ENCODE measurements at places on chromosomes 7 and 10.

DNA sequence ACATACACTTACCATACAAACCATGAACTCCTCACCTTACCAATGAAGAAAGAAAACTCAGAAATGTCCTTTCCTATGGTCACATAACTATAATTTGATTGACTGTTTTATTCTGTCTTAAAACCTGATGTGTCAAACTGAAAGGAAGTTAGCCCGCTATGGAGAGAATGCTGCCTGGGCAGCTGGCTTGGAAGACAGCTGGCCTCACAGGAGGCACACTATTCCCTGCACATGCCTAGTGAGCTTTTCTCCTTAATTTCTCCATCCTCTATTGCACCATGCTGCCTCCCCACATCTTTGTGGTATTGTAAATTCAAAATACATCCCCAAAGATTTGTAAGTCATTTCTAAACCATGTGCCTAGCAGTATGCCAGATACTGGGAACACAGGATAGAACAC lies 163.3 kb downstream of the STK31 start:
- DNase-seq = no peak

GRCh38 chr10:30007406-30007805 lies 52.0 kb downstream of the JCAD start:
- DNase-seq = no peak

DNA sequence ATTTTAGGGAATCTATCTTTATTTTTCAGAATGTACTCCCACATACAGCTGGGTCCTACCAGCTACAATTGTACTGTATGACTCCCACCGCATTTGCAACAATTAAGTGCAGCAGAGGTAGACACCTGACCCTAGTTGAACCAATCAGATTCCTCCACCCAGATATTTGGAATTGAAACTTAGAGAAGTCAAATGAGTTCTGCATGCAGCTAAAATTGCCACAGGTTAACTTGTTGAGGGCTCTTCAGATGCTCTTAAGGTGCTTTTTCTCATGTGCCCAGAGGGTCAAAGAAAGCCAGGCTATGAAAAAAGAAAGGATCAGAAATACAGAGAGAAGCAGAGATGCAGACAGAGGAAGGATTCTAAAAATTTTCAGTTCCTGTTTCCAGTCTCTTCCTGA lies 68.0 kb upstream of the TES start:
- no peak for DNase-seq

DNA sequence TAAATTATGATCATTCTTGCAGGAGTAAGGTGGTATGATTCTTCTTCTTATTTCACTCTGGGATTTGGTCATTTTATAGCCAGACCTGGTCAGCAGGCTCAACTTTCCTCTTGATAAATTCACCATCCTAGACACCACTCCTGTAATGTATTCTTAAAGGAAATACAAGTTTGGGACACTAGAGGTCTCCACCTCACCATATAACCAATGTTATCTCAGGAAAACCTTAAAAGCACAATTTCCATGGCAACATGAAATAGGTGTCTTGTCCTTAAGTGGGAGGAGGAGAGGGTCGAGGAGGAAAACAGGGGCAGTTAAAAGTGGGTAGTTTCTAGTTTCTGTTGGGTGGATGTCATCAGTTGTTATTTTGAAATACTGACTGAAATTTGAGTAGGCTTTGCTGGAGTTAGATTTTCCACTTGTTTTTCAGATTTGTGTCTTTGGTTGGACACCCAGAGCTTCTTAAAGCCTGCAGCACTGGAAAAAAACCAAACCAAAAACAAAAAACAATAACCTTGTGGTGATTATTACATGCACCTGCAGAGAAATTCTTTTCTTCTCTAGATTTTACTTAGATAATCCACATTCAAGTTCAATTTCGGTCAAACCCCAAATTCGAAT lies 163.1 kb downstream of the PRKCQ start:
- DNase-seq = no peak

DNA sequence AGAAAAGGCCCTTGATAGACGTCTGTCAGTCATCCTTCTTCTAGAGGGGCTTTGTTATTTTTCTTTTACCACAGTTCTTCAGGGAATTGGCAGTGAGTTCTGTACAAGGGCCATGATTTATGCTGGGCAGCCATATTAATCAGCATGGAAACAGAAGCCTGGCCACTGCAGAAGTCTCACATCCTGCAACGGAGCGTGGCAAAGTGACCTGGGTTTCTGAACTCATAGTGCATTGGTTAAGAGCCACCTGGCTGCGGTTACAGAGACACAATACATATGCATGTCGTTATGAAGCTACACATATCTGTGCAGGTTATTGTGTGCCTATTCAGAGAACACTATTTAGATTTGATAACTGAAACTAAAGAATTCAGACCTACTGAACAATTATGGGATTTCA lies 419.4 kb upstream of the CELF2 start:
- no peak for DNase-seq

- no peak for DNase-seq
Observed at GRCh38 chr7:55121249-55121648, 102.4 kb downstream of the EGFR start.

DNA sequence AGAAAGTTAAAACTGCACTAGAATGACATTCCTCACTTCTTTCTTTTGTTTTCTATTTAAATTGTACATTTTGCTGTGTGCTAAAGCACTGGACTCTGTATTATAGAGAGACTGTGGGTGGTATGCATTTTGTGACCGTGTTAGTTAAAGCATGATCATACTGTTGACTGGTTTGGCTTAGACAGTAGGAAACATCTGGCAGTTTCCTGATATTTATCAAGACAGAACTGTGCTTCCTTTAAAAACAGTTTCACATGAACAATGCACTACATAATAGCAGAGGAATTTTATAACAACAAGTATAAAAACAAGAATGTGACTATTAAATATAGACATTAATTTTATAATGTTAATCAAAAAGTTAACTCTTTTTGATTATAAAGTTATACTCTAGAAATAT lies 23.1 kb downstream of the GNG11 start:
- DNase-seq = no peak

DNA sequence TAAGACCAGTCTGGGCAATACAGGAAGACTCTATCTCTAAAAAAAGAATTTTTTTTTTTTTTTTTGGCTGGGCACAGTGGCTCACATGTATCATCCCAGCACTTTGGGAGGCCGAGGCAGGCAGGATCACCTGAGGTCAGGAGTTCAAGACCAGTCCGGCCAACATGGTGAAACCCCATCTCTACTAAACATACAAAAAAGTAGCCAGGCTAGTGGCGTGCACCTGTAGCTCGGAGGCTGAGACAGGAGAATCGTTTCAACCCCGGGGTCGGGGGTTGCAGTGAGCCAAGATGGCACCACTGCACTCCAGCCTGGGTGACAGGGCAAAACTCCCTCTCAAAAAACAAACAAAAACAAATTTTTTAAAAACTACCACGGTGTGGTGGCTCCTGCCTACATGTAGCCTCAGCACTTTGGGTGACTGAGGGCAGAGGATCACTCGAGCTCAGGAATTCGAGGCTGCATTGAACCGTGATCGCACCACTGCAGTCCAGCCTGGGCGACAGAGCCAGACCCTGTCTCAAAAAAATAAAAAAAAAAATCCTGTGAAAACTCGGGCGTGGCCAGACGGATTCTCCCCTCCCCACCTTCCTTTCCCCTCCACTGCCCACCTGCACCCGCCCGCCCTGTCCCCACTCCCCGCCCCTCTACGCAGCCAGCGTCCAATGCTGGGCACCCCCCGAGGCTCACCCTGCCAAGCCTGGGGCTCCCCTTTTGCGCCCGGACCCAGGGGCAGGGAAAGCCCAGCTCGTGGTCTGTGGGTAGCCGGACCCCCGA lies 745 bp upstream of the ORAI2 start:
- no peak for DNase-seq

DNA sequence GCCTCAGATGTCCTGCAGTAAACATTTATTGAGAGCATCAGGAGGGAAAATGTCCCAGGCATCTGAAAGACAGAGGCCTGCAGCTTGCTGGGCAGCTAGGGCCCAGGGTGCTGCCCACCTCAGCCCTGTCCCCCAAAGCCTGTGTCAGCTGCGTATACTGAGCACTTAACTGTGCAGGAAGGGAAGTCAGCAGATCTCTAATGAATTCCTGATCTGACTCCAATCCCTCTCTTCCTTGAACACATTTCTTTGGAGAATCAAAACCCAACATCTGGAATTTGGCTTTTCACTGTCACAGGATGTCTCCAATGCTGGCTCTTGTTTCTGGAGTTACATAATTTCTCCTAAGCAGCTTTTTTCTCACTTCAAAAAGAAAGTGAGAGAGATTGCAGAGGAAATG lies 364.7 kb upstream of the NFE2L3 start:
- DNase-seq = no peak

GRCh38 chr7:80721883-80722615 lies 83.6 kb downstream of the CD36 start:
- DNase-seq = no peak

- DNase-seq = no peak
Observed at GRCh38 chr10:14294347-14295059, 36.2 kb downstream of the FRMD4A start.

- no peak for DNase-seq
Observed at GRCh38 chr10:18658271-18659124, 733 bp upstream of the ARL5B start.

DNA sequence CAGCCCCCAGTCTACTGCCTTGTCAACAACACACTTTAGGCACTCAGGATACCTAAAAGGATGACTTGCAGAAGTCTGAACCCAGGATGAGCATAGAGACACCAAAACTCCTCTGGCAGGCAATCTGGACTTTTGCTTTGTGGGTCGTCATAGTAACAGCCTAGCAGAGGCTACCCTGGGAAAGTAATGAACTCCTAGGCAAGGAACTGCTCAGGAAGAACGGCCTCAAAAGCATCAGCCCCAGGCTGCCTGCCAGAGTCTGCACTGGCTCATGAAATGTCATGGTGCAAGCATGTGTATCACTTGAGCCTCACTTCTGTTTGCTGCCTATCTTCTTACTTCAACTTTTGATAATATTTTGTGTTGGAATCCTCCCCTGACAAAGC lies 715.1 kb downstream of the GRID1 start:
- no peak for DNase-seq

- DNase-seq = no peak
Observed at GRCh38 chr10:30231071-30231652, 117.9 kb downstream of the MTPAP start.

GRCh38 chr7:121456785-121457359 lies 60.8 kb upstream of the FAM3C start:
- no peak for DNase-seq

- DNase-seq = no peak
Observed at GRCh38 chr7:159107161-159107892, 37.3 kb downstream of the VIPR2 start.

DNA sequence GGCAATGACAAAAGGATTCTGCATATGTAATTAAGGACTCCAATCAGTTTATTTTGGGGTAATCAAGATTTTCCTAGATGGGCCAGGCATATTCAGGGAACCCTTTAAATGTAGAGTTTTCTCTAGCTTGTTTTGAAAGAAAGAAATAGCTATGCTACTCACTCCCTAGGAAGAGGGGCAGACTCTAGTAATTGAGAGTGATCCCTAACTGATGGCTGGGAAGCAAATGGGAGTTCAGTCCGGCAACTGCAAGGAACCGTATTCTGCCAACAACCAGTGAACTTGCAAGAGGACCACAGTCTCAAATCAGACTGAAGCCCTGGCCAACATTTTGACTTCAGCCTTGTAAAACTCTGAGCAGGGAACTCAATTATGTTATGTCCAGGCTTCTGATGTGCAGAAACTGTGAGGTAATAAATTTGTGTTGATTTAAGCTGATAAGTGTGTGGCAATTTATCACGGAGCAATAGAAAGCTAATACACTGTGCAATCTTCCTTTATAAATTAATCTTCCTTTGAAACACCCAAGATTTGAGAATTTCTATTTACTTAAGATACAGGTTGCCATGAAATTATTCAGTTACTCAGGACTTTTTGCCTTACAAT lies 14.0 kb downstream of the AOAH start:
- DNase-seq = no peak

GRCh38 chr10:126504063-126504760 lies 115.9 kb upstream of the ADAM12 start:
- DNase-seq = peak; percentile 32

DNA sequence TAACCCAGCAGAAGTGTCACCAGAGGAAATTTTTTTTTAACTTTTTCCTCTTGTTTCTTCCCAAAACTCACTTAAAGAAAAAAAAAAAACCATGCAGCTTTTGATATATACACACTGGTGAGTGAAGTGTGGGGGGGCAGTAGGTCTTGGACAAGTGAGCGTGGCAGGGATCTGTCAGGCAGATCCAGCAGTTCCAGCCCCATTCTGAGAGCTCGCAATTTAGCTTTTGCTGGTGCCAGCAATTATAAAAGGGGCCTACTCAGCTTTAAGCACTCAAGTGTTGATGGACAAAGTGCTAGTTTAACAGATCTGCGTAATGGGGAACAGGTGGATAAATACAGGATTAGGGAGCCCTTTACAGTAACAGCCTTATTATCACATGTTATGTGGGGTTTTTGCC lies 619.2 kb upstream of the GALNT17 start:
- no peak for DNase-seq

GRCh38 chr10:112307358-112308124 lies 24.3 kb downstream of the TECTB start:
- DNase-seq = peak; percentile 36

- no peak for DNase-seq
Observed at GRCh38 chr7:101669307-101669706, 40.2 kb upstream of the MYL10 start.

DNA sequence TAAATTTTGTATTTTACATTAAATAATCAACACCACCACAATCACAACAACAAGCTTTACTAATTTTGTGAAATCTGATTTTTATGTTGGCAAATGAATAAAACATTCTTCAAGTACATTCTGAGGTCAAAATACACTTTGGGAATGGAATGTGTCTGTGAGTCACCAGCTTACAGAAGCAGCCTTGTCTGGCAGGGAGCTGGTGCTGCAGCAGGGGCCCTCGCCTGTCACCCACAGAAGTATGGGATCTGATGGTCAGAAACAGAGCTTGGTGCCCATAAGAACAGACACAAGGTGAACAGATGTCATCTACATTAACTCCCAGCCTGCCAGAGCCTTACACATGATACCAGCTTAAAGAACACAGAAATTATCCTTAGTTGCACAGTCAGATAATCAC lies 496.9 kb downstream of the CCSER2 start:
- no peak for DNase-seq

- no peak for DNase-seq
Observed at GRCh38 chr10:109947111-109947920, 24.0 kb upstream of the XPNPEP1 start.

DNA sequence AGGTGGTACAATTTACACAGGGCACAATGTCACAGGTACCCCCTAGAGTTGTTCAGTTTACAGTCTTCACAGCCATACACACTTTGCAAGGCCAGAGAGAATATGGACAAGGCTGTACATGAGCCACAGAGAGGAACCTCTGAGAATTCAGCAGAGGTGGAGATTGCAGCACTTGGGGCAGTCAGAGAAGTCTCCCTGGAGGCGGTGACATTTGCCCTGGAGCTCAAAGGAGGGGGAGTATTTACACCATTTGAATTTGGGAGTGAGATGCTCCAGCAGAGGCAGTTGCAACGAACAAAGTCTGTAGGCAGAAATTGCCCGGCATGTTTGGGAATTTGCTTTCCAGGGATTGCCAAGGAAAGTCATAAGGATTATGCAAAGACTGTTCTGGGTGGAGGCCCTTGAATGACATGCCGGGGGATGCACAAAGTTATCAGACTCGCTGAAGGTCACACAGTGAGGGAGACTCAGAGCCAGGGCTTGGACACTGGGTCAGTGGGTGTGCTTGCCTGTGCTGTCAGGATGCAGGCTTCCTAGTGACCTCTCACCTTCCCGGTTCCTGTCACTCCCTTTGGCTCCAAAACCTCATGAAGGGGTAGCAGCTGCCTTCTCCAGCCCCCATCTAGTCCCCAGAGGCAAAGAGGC lies 160.7 kb upstream of the PCBD1 start:
- no peak for DNase-seq

All from progenitor cell of endocrine pancreas (in vitro differentiated cells).